Stimulated activated CD4-positive, alpha-beta T cell treated with anti-CD3 and anti-CD28 coated beads, Interleukin-1b, Interleukin-23, amount 100 ng/mL, for 24 hours (primary cell): ENCODE measurements at places on chromosomes 2 and 18.

DNA sequence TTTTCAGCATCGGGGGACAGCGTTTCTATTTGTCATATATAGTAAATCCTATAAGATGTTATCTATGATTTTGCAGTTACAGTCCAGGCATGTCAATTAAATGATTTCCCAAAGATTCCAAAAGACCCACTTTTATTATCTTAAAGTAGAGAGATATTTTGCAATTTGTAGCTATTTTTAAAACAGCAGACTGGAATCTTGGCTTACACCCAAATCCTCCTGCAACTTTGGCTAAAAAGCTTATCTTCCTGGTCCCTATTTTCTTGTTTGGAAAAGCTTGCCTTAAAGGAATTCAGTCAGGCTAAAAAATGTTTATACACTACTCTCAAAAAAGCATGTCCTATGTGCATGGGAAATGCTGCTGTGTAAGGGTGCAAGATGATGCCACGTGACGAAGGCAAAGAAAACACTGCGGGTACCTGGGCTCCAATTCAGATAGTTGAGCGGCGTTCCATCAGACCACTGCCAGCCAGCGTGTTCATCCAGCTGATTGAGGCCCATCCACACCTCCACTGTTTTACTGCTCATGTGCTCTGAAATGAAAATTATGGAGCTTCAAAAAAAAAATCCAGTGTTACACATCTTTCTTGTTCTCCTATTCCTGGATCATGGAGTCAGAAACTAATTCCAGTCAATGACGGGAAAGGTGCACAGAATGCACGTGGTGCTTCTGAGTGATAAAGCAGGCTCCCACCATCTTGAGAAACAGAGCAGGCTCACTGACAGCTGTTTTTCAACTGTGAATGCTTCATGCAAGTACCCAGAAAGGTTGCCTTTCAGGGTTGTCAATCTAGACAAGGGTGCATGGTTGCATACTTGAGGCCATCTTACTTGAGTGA lies 33.8 kb downstream of the PLA2R1 start:
- DNase-seq, result no peak

DNA sequence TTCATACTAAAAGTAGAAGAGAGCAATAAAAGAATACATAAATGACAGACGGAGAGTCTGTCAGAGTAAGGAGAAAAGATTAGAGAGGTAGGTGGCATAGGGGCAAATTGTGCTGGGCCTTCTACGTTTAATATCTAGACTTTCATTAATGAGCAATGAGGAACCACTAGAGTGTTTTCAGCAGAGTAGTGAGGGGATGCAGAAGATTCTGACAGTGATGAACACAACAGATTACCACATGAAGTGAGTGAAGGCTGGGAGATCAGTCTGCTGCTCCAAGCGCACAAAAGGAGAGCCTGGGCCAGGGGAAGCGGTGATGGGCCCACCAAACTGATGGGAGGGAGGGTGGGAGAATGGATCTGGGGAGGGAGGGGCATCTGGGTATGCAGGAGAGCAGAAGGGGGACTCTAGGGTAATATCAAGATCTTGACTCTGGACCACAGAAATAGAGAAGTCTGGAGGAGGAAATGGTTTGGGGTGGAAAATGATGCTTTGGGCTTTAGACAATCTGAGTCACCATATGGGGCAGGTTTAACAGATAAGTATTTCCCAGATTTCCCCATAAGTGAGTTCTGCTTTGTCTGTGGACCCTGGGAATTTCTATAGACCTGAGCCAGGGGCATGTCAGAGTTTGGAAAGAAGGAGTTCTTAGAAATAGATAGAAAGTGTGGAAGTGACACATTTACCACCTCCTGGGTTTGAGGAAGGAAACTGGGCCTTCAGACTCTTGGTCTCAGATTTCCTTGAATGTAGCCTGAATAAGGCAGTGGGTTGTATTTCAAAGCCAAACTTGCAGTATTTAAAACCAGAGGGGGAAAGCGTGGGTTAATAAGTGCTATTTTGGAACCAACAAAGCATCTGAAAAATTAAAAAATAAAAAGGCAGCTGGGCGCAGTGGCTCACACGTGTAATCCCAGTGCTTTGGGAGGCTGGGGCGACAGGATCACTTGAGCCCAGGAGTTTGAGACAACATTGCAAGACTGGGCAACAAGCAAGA lies 15.0 kb upstream of the IL1A start:
- no peak for DNase-seq

GRCh38 chr2:152813351-152813750 lies 94.9 kb downstream of the ARL6IP6 start:
- DNase-seq, result no peak

DNA sequence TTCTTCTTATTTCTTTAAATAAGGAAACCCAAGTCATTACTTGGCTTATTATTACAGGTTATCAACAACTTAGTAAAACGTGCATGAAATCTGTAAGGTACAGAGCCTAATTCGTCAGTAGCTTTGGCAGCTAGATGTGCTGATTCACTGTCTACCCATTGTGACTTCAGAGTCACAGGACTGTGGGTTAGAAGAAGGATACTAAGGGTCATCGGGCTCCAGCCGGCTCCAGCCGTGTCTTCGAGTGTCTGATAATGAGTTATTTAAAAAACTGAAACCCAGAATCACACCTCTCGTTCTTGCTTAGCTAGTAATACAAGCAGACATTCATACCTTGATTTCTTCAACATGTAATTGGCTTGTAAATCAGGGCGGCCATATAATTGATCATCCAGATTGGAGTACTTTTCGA lies 170.5 kb downstream of the FMNL2 start:
- no peak for DNase-seq

DNA sequence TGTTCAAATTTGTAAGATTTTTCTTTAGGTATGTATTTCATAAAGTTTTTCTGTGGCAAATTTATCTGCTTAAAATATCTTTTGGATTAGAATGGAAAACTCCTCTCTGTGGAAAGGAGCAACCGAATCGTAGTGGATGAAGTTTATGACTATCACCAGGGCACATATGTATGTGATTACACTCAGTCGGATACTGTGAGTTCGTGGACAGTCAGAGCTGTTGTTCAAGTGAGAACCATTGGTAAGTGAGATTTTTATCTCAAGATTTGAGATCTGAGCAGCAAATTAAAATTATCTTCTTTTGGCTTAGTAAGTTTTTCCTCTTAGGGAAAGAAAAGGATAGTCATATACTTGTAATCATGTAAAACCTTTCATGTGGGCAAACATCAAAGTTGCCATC lies 14.2 kb downstream of the IL18RAP start:
- no peak for DNase-seq

DNA sequence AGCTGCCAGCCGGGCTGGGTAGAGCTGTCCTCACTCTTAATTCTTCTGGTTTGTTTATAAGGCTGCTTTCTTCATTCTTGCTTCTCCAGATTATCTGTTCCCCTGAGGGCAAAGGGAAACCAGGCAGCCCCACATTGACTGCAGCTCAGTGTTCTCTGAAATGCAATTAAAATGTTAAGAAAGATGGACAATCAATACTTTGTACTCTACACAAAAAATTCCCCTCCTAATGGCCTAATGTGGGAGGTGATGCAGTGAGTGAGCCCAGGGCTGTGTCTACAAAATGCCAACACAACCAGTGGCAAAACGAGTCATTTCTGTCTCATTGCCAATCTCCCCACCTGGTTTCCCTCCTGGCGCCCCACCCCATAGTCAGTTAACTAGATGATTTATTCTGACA lies 541.7 kb upstream of the RAB6C start:
- DNase-seq, result no peak

GRCh38 chr18:32057624-32058165 lies 34.0 kb upstream of the RNF138 start:
- no peak for DNase-seq

- no peak for DNase-seq
Observed at GRCh38 chr2:18525236-18525635, 35.2 kb downstream of the RDH14 start.

DNA sequence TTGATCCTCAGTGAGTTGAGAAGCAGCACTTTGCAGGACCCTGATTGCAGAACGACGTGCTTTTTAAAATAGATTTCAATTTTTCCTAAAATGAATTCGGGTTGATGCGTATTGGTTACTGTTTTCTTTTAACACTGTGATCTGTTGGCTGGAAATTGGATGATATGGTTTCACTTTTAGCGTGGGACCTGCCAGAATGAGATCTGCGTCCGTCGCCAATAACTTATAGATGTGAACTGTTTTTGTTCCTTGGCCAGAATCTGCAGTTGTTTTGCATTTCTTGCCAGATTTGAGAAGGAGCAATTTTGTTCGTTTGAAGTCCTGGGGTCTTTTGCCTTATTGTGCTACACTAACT lies 703 bp downstream of the UGGT1 start:
- peak; percentile 1 for DNase-seq

GRCh38 chr2:68807821-68808266 lies 63.4 kb downstream of the BMP10 start:
- no peak for DNase-seq

- no peak for DNase-seq
Observed at GRCh38 chr2:157903151-157903550, 27.0 kb upstream of the ACVR1 start.

DNA sequence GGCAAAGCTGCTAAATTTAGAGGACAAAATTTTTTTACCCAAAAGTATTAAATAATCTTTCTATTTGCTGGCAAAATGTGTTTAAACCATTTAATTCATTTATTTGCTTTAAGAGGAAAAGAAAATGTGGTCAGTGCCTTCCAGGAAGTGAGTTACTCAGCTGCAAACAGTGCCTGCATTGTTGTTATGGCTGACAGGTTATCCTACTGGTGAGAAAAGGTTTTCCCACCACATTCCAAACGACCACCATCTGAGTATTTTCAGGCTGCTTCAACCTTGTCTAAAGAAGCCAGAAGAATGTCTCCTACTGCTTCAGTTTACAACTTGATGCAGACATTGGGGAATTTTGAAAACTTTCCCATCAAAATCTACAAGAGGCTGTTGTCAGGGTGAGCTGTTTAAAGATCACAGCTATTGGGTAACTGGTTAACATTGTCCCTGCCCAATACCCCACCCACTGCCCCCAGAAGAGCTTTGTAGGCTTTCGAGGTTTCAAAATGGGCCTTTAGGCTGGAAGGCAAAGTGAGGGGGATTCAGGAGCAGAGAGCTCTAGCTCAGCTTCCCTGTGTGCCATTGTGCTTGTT lies 461.3 kb upstream of the FANCL start:
- DNase-seq, result no peak

GRCh38 chr18:57561261-57561660 lies 25.2 kb downstream of the FECH start:
- DNase-seq, result no peak

DNA sequence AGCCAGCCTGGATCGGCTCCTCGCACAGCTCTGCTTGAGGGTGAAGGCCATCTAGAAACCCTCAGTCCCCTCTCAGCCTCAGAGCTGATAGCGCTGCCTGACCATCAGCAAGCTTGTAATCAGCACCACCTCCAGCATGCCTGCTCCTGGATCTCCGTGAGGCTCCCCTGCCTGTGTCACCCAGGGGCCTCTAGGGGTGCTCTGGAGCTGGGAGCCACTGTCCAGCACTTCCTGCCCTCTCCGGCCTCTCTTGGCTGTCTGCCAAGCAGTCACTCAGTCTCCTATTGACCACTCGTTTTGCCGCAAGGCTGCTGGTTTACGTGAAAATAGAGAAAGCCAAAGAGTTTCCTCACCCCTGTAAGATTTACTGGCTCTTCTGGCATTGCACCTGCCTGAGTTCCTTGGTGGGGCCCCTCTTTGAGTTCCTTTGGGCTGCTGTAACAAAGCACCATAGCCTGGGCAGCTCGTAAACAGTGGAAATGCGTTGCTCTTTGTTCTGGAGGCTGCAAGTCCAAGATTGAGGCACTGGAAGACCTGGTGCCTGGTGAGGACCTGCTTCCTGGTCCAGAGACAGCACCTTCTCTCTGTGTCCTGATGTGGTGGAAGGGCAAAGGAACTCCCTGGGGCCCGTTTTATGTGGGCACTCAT lies 17.9 kb downstream of the CAPN10 start:
- no peak for DNase-seq

DNA sequence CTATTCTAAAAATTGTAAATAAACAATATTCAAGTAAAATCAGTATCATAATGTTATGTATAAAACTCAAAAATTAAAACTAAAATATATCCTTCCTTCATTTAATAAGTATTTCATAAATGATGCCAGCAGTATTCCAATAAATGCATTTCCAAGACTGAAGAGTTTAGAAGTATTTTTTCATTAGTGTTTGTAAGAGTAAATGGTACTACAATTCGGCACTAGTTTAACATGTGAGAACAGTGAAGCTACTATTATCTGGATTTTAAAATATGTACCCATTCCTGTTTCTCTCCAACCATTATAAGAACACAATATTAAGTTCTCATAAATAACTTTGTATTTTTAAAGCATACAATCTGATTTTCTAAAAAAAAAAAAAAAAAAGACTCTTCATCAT lies 3.3 kb downstream of the BAZ2B start:
- no peak for DNase-seq

DNA sequence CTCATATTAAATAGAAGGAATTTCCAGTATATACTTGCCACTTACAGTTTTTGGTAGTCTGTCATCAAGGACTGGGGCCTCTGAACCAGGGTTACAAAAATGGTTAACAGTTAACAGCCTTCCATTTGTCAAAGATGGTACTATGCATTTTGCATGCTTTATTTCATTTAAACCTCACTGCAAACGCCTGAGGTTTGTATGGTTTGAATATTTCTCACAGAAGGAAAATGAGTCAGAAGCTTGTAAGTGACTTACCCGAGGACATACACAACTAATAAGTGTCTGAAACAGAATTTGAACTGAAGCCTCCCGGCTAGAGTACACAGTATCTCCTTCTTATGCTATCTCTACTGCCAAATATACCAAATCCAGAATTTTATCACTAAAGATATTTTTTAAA lies 1593.5 kb upstream of the ACVR2A start:
- no peak for DNase-seq

DNA sequence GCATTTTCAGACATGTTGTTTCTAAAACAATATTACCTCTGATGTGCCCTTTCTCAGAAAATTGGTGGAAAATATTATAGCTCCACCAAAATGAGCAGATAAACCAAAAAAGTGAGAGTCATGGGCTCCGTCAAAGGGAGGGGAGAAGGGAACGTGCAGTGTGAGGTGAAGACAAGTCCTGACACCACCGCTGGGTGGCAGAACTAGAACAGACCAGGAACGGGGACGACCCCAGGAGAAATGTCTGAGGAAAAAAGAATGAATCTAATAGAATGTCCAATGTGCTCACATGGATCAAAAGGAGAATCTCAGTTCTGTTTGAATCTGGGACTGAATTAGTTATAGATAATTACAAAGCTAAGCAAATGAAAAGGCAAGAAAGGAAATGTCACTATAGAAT lies 22.6 kb upstream of the BCL2 start:
- no peak for DNase-seq

GRCh38 chr2:100071335-100072043 lies 70.9 kb downstream of the AFF3 start:
- DNase-seq, result no peak

- no peak for DNase-seq
Observed at GRCh38 chr2:203584784-203585183, 49.7 kb upstream of the RAPH1 start.

- DNase-seq, result no peak
Observed at GRCh38 chr2:101818531-101819451, 121.3 kb downstream of the MAP4K4 start.

DNA sequence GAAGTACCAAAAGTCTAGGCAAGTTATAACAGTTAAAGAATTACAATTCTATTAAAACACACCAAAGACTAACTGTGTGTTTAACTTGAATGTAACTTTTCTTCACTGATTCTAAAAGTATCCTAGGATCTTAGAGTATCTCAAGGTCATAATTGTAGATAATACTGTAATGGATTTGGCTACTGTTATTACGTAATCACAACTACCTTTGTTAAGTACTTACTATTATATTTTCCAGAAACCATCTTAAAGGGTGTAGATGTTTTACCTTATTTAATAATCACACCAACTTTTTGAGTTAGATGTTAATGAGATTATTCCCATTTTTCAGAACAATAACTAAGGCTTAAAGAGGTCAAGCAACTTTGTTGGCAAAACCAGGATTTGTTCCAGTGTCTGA lies 161.3 kb upstream of the REG3A start:
- DNase-seq, result no peak
